ENCODE measurements at places on chromosomes 11 and 22.
A peak's percentile ranks its signal among the peaks of the same experiment; 100 is the strongest.

DNA sequence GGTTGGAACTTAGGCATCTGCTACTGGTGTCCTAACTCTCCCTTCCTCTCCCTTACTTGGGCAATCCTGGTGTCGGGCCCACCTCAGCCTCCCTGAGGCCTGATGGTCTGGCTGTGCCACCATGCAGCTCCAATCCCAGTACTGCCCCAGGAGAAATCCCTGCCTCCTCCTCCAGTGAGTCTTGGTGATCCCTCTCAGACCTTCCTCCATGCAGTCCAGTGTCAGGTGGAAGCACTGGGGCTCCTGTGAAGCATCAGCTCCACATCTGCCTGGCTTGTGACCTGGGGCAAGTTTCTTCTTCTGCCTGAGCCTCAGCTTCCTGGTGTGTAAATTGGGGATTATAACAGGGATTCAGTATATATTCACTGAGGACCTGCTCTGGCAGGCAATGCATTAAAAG is 1.8 kb upstream of the PELI3 start:
- DNase-seq: no peak

DNA sequence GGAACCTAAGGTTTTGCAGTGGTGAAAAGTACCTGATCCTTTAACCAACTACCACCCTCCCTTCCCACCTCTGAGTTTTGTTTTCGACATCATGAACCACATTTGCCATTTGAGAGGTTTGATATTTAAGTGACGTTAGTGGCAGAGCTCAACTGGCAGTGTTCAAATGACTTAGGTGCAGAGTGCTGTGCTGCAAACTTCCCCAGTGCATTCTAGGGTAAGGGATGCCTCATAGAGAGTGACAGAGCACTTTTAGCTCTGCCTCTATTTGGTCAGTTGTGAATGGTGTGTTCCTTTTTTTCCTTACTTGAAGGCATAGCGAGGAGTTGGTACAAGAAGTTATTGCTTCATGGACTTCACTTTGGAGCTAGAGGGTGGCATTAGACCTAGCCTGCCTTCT is 9.4 kb downstream of the BMAL1 start:
- no peak for DNase-seq

GRCh38 chr11:97525273-97525672 is 1135.5 kb downstream of the JRKL start:
- no peak for DNase-seq

GRCh38 chr11:94315664-94316063 is 11.3 kb downstream of the IZUMO1R start:
- DNase-seq: peak; percentile 84

DNA sequence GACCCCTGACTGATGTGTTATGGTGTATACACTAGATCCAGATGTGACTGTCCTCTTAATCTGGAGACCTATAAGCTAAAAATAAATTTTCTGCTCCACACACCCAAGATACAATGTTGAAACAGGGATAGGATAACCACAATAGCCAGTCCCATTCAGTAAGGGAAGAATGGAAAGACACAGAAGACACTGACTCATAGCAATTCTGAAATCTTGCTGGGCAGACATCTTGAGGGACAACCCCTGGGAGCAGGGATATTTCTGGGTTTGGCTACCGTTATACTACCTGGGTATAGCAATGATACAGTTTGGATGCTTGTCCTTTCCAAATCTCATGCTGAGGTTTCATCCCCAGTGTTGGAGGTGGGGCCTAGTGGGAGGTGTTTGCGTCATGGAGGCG is 93.9 kb downstream of the BUD13 start:
- DNase-seq: no peak

DNA sequence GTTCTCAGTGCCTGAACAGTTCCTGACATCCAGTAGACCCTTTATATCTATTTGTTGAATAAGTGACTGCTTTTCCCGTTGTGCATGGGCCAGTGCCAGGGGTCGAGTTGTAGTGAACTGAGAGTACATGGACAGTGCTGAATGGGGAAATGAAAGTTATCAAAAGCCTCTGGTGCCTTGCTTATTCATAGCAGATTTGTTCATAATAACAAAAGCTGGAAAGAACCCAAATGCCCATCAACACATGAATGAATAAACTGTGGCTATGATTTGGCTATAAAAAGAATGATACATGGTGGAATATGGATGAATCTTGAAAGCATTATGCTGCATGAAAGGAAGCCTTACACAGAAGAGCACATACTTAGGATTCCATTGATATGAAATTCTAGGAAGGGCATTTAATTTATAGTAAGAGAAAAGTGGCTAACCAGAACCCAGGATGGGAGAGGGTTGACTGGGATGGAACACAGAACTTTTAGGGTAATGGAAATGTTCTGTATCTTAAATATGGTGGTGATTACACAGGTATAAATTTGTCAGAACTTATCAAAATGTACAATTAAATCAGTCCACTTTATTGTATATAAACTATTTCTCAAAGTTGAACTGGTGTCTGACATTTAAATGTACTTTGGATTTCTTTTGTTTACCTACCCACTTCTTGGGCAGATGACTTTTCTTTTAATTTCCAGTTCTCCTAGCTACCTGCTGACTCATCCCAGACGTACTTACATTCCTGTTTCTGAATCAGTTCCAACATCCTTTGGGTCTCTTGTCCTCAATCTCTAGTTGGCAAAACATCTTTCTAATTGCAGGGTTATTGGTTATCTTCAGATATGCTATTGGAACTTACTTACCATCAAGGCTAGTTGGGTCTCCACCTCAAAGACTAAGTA is 42.8 kb downstream of the PACS1 start:
- DNase-seq: no peak

DNA sequence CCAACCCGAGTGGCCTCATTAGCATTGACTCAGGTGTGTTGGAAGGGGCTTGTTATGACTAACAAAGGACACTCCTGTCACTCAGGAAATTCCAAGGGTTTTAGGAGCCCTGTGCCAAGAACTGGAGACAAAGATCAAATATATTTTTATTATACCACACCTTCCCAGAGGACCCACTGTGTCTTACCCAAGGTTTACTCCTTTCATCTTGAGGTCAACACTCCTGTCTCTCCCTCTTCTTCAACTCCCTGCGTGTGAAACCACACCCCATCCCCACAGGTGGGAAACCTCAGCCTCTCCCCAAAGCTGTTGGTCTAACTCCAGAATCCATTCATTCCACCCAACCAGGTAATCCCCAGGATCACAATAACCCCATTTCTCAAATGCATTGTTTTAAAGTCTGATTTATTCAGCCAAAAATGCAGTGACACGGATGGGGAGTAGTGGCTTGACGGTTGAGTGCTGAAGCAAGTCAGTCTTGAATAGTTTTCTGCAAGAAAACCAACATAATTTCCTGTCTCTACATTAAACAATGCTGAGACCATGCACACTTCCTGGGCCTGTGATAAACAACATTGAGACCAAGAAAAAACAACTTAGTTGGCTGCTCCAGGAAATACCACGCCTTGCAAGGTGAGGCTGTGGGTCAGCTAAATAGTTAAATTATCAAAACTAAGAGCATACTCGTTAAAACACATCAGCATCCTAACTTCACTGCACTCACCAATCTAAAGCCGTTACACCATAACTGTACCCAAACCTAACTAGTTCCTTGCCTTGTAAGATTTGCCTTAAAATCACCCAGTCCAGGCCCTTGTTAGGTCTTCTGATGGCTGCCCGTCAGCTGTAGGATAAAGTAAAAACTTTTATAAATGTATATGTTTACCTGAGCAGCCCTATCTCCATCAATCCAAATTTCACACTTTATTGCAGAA is 38.5 kb upstream of the SPON1 start:
- DNase-seq: no peak

- peak; percentile 36 for DNase-seq
Measured at GRCh38 chr11:60978546-60979380, 7.3 kb downstream of the CD6 start.

DNA sequence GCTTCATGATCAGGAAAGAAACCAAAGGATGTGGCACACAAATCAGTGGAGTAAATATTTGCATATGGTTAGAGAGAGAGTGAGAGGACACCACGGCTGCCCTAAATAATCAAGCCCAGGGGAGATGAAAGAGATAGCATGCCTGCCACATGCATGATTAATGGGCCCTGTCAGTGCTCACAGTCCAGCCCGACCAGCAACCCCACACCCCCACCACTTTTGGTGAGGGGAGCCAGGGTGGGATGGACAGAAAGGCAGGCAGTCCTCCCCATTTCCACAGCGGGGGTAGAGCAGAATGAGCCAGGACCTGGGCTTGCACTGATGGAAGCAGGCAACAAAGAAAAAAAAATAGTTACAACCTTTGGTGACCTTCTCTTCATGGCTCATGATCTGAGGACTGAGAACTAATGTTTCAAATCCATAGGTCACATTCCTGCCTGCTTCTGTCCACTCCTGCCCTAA is 545.0 kb downstream of the ETS1 start:
- peak; percentile 7 for DNase-seq

- peak; percentile 77 for DNase-seq
Measured at GRCh38 chr22:24758164-24758799, 16.2 kb downstream of the PIWIL3 start.

- DNase-seq: no peak
Measured at GRCh38 chr11:118813551-118813950, 22.6 kb upstream of the DDX6 start.

DNA sequence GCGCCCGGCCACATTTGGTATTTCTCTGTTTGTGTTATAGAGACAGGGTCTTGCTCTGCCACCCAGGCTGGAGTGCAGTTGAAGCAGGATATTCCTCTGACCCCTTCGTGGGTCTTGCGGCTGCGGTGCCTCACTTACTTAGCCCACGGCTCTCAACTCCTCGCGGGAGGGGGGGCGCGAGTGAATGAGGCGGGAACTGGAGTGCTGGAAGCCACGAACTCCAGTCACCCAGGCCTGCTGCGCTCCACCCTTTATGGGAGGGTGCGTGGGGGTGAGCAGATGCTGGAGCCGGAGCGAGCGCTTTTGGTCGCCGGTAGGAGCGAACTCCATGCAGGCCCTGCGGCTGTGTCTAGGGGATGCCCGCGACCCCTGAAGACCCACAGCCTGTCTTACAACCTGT is 1.8 kb downstream of the C11orf54 start:
- DNase-seq: no peak

- DNase-seq: no peak
Measured at GRCh38 chr11:11899401-11899800, 57.6 kb downstream of the USP47 start.

DNA sequence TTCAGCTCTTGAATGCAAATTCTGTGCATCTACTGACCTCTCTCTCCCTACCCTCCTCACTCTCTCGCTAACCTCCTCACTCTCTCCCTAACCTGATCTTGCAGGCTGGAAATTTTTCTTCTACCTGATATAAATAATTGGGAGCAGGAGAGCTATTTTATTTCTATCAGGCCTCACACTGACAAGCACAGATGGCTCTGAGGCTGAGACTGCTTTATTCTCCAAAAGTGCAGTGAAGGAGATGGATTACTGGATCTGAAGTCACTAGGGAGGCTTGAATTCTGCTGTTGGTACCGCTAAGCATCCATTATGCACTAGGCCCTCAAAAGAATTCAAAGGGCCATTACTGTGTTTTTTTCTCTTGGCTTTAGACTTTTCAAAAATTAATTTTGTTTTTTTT is 19.4 kb upstream of the LDHA start:
- no peak for DNase-seq

GRCh38 chr11:20719821-20720220 is 50.4 kb downstream of the NELL1 start:
- DNase-seq: no peak

DNA sequence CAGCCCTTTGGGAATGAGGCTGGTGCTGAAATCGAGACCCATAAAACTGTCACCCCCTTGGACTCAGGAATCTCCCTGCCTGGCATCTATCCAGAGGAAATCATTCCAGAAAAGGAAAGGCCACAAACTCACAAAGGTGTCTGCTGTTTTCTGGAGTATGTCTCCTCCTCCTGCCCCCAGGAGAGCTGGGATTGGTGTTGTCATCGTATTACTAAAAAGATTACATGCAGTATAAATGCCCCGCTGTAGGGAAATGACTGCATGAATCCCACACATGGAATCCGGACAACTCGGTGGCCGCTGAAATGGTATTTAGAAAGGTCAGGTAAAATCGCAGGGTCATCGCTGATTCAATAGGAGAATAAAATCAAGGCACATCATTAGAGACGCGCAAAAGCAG is 18.9 kb upstream of the RFPL3 start:
- no peak for DNase-seq

- no peak for DNase-seq
Measured at GRCh38 chr11:60905047-60905446, 1.3 kb downstream of the PRPF19 start.

DNA sequence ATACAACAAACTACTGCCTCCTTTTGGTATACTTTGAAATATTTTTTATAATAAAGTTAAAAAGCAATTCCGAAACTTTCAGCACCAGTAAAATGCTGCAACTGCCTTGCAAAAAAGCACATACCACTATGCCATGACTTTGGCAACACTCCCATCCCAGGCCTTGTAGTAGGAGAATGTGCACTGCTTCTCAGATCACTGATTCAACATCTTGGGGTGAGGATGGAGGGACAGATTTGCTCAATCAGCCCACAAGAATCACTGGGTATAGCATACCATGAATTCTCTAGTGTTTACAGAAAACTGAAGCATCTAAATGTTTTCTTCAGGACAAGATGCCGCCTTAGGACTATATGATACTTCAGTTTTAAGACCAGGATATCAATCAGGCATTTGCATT is 14.9 kb downstream of the EIF4ENIF1 start:
- DNase-seq: no peak

DNA sequence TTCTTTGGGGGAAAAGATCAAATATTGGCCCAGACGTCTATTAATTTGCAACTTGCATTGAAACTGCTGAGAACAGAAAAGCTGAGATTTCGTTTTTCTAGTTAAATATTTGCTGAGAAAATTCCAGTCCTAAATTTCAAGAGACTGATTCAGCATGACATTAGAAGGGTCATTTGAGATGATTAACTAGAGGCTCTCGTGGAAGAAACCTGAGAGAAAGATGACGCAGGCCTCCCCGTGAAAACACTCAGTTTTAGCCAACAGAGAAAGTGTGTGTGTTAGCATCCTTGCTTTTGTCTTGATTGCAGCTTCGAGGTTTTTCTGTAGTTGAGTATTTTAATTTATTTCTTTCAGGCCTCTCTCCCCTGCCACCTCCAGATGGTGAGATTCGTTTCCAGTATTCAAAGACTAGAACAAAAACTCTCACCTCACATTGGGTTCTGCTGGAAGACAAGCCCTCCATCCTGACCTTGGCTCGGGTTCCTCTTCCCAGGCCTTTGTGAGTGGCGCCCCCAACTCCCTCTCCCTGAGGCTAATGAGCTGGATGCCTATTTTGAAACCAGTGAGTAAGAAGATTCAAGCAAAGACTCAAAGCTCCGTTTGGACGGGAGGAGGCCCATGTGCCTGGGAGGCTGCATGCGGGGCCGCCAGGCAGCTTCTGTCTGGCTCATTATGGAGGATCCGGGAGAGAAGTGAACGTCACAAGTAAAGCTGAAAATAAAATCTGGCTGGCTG is 52.4 kb downstream of the CELSR1 start:
- DNase-seq: no peak

Data from cardiac muscle cell (in vitro differentiated cells and primary cell).